Adrenal gland (tissue), 19 donors: ENCODE measurements at places on chromosomes 13 and 19.
A peak's percentile ranks its signal among the peaks of the same experiment; 100 is the strongest.

DNA sequence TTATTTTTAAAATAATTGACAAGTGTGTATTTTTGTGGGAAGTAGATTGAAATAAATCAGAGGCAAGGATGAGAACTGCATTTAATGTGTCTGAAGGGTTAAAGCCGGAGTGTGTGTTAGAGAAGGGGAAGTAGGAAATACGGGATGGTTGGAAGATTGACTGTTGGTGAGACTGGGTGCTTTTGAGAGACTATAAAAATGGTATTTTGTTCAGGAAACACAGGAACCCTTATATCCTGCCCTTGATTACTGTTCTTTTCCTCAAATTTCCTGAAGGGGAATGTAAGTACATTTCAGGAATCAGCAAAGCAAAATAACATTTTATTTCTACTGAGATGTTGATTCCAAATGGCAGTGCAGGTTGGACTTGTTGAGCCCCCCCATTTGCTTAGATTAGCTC, 15.1 kb downstream of the IFT88 start:
- no peak for DNase-seq

DNA sequence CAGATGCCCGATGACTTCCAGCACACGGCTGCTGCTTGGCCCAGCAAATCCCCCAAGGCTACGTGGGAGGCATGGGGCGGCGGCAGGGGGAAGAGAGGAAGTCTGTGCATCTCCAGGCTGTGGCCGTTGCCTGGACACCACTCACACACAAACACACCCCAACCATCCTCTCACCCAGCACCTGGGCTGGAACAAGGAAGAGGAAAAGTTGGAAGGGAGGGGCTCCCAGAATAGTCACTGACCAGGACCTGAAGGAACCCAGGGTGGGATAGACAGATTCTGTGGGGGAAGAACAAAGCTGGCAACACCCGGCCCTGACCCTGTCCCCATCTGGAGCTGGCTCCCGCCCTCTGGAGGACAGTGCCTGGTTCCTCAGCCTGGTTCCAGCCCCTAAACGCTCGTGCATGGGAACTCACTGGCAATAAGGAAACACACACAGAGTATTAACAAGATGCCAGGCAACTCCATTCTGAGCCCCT, 11.2 kb downstream of the PPP6R1 start:
- DNase-seq: peak; percentile 13

DNA sequence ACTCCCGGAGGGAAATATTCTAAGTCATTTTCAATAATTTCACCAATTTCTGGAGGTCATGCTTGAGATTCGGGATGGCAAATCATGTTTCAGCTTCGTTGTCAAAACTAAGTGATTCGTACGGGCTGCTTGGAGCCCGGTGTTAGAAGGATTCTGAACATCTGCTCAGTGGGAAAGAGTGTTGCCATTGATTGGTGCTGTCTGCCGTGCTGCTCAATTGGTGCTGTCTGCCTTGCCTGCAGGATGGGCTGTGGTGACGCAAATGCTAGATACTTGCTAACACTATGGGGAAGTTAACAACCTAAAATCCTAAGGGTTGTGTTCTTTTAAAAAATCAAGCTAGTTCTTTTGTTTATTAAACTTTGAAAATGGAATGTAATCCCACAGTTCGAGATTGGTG, 17.3 kb upstream of the CACNG8 start:
- DNase-seq: no peak

GRCh38 chr13:42894765-42895243, 97.2 kb downstream of the EPSTI1 start:
- peak; percentile 89 for DNase-seq

DNA sequence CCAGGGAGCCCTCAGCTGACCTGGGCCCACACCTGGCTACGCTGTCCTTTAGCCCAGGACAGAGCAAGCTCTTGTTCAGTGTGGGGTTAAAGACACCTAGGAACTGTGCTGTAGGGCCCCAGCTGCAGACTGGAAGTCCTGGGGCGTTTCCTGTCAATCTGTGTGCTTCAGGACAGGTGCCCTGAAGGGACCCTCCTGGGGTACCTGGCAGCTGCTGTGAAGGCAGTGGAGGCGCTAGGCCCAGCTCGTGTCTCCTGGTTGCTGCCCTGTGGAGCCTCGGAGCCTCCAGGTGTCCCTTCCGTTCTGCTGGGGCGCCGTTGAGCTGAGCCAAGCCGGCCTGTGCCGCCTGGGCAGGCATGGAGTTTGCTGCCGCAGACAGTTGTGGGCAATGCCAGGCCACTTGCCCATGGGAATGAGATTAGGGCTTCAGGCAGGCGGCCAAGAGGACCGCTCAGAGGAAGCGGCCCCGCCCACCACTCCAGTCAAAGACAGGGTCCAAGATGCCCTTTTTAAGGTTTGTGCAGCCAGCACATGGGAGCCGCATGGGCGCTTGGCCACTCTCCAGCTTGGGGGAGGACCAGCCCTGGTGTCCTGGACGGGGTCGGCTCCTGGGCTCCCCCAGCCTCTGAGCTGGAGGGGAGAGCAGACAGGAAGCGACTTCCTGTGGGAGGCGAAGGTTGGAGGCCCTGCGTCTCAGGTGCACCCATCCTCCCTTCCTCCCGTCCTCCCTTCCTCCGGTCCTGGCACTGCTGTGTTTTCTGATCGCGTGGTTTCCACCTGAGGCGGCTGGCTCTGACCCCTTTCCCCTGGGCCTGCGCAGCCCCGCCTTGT, 4.0 kb downstream of the PTBP1 start:
- DNase-seq: peak; percentile 90

- no peak for DNase-seq
These were observed 667.1 kb downstream of the PCDH17 start for GRCh38 chr13:58298556-58299135.

DNA sequence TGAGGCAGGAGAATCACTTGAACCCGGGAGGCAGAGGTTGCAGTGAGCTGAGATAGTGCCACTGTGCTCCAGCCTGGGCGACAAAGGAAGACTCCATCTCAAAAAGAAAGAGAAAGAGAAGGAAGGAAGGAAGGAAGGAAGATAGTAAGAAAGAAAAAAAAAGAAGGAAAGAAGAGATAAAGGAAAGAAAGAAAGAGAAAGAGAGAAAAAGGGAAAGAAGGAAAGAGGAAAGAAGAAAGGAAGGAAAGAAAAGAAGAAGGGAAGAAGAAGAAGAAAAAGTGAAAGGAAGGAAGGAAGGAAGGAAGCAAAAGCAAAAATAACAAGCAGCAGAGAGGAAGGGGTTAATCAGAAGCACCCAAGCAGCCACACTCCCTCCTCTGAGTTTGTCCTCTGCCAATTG, 32.1 kb downstream of the NWD1 start:
- DNase-seq: no peak

DNA sequence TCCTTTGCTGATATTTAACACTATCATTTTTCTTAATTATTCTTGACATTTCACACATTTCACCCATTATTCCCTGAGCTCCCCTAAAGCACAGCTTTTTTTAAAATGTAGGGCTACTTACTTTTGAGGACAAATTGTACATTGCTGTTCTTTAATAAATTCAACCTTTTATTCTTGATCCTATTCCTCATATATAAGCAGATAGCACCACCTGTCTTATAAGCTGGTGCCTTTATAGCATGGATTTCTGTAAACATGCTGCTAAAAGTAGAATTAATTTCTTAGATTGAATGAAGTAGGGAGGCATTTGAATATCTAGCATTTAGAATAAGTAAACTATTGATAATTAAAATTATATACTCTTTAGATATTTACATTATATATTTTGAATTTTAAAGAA, 603.4 kb upstream of the PCDH9 start:
- DNase-seq: no peak

DNA sequence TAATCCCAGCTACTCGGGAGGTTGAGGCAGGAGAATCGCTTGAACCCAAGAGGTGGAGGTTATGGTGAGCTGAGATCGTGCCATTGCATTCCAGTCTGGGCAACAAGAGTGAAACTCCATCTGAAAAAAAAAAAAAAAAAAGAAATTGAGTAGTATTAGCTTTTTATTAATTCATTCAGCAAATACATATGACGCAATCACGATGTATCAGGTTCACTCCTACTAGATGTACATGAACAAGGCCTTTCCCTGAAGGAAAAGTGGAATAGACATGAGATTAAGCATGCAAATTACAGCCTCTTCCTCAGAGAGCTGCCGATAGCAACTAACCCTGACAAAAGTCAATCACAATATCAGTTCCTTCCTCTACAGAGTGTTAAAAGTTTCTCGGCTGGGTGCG, 9.2 kb upstream of the TPT1 start:
- no peak for DNase-seq

DNA sequence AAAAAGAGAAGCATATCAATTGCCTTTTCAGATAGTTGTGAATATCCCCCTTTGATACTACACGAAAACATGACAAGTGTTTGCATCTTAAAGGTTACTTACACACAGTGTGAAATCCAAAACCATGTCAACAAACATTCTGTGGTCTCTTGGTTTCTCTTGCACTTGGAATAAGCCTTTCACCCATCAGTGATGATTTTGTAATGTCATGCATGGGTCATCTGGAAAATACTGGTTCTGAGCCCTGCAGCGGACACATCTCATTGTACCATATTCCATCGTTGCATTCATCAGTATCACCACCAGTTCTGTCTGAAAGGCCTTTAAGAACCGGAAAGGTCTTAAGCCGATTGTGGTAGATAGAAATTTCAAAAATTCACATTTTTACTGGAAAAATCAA, 65.4 kb upstream of the SOX1 start:
- DNase-seq: no peak

DNA sequence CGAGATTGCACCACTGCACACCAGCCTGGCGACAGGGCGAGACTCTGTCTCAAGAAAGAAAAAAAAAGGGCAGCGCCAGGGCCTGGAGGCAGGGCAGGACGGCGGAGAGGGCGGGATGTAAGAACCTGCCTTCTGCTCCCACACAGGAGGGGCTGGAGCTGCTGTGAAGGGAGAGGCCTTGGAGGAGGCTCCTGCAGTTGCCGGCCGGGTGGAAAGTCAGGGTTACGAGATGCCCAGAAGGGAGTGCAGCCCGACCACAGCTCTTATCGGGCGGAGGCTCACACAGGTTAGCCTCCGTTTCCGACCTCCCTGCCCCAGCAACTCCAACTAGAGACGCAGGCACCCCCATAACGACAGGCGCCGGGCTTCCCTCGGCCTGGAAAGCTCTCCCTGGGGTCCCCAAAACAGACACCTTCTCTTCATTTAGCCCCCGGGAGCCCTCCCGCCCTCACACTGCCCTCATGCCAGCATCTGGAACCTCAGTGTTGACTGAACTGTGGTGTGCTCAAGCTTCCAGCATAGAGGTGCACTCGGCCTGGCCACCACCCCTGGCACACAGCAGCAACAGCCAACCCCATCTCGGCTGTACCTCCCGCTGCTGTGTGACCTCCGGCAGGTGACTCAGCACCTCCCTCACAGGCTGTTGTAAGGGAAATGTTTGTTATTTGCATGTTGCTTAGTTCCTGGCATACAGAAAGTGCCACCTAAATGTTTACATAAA, 1.4 kb downstream of the PLPP2 start:
- no peak for DNase-seq
